HCEC 1CT (cell line): ENCODE measurements at places on chromosomes 16 and 17.
A peak's percentile ranks its signal among the peaks of the same experiment; 100 is the strongest.

- no peak for DNase-seq
Observed at GRCh38 chr16:56048425-56049105, 142.7 kb upstream of the GNAO1 start.

DNA sequence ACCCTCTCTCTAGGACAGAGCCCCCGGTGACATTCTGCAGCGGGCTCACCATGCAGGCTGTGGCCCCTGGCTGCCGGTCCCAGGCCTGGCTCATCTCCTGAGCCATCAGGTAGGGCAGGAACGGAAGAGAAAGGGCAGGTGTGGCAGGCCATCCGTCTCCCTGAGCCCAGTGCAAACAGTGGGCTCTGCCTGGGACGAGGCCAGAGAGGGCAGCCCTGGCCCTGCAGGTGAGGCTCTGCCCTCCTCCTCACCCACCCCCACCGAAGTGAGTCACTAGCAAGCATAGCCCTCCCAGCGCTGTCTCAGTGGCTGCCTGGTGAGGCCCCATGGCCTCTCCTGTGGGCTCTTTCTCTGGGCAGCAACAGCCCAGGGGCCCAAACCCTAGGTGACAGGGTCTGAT lies 14.5 kb downstream of the OTOP3 start:
- no peak for DNase-seq

DNA sequence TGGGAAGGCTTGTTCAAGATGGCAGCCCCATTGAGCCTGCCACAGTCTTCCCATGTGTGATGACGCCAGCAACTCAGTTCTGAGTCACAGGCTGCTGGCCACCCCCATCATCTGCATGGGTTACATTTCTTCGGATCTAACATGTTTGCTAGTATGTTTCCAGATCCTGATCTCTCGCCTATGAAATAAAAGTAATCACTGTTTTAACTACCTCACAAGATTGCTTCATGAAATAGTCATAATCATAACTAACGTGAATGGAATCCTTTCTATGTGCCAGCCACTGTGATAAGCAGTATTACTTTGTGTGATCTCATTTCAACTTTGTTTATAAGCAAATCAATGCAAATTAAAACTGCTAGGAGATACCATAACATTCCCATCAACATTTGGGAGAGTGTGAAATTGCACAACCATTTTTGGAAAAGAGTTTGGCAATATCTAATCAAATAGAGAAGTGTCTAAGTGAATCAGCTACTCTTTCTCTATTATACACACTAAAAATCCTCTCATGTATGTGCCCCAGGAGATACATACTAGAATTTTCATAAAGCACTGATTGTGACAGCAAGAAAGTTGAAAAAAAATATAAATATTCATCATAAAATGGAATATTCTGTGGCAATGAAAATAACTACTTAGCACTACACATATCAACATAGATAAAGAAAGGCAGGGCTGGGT lies 300.2 kb upstream of the IRX5 start:
- DNase-seq, result no peak

DNA sequence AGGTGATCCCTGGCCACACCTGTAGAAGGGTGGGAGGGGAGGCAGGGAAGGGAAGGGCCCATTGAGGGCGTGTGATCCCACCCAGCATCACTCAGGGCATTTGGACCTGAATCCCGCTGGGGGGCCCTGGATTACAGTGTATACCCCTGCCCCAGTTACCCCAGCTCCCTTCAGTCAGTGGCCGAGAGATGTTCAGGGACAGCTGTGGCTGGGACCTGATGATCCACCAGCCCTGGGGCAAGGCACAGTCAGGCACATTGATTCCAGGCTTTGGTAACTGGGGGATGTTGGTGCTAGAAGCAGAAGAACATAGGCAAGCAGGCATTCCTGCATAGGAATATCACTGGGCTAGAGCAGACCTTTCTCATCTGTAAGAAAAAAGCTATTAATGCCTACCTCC lies 170.3 kb downstream of the FOXL1 start:
- DNase-seq, result no peak

- no peak for DNase-seq
Observed at GRCh38 chr16:56974549-56975300, 13.0 kb downstream of the CETP start.

GRCh38 chr16:2429771-2430663 lies 770 bp downstream of the CCNF start:
- peak; percentile 17 for DNase-seq

GRCh38 chr16:84502581-84502980 lies 1.9 kb downstream of the MEAK7 start:
- peak; percentile 24 for DNase-seq

- DNase-seq, result no peak
Observed at GRCh38 chr16:78505544-78506366, 406.3 kb downstream of the WWOX start.

DNA sequence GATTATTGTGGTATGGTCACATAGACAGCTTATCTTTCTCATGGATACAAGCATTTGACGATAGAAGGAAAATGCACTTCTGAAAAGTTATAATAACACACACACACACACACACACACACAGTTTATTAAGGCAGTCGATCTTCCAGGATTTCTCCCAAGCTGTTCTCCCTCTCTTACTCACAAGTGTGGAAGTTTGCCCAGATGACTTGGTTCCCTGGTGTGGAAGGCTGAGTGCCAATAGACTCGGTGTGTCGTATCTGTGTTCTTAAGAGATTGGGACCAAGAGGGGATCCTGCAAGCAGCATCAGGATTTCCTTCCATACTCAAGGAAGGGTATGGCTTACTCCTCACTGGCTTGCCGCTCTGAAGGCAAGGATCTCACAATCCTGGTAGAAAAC lies 279.6 kb downstream of the HS3ST3B1 start:
- no peak for DNase-seq

DNA sequence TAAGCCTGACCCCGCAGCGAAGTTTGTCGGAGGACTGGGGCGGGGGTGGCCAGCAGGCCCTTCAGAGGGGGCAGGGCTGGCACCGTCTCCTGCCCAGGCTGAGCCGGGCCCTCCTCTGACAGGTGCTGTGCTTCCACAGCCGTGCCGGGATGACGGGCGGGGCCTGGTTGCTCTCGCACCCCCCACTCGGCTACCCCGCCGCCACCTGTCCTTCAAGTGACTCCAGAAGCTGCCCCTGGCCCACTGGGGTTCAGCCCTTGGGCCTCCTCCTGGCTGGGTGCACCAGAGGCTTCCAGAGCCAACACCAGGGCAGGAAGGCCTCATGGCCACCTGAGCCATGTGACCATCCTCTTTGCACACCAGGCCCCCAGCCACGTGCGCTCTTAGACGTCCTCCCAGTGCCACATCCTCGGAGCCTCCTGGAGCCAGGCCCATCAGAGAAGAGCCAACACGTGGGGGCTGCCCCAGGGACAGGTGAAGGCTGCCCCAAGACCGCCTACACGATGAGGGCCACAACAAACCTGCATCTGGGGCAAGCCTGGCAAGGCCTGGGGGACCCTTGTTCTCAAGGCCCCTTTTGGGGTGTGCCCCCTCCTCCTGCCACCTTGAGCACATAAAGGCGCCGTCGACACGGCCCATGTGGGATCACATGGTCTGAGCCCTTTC lies 7.2 kb downstream of the PDIA2 start:
- no peak for DNase-seq

DNA sequence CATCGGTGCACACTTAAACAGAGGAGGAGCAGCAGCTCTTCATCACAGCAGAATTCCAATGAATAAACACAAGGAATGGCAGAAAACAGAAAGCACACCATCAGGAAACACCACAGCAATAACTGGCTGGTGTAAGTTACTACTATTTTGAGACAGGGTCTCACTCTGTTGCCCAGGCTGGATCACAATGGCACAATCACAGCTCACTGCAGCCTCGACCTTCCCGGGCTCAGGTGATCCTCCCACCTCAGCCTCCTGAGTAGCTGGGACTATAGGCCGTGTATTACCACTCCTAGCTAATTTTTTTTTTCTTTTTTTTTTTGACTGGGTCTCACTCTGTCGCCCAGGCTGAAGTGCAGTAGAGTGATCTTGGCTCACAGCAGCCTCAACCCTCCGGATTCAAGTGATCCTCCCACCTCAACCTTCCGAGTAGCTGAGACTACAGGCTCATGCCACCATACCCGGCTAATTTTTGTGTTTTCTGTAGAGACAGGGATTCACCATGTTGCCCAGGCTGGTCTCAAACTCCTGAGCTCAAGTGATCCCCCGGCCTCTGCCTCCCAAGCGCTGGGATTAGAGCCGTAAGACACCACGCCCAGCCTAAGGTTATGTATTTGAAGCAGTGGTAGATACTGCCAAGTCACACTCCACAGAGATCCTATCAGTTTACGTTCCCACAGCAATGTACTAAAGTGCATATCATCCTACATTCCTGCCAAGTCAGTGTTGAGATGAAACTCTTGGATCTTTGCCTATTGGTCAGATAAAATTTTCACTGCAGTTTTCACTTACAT lies 20.7 kb downstream of the TRAP1 start:
- DNase-seq, result peak; percentile 74

DNA sequence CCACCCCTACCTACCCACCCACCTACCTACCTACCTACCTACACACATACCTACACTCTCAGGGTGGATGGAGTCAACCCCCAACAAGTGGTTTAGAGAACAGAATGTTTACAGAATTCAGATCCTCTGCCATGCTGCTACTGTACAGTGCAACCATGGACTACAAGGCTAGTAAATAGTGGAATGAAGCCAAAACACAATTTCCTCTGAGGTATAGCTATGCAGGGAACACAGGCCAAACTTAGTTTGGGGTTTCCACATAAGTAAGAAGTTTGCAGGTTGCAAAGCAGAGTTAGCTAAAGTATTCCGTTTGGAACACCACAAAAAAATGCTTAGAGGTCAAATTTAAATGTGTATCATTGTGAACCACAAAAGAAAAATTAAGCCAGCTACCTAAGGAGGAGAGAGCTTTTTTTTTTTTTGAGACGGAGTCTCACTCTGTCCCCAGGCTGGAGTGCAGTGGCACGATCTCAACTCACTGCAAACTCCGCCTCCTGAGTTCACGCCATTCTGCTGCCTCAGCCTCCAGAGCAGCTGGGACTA lies 2.7 kb upstream of the AP1G1 start:
- no peak for DNase-seq

DNA sequence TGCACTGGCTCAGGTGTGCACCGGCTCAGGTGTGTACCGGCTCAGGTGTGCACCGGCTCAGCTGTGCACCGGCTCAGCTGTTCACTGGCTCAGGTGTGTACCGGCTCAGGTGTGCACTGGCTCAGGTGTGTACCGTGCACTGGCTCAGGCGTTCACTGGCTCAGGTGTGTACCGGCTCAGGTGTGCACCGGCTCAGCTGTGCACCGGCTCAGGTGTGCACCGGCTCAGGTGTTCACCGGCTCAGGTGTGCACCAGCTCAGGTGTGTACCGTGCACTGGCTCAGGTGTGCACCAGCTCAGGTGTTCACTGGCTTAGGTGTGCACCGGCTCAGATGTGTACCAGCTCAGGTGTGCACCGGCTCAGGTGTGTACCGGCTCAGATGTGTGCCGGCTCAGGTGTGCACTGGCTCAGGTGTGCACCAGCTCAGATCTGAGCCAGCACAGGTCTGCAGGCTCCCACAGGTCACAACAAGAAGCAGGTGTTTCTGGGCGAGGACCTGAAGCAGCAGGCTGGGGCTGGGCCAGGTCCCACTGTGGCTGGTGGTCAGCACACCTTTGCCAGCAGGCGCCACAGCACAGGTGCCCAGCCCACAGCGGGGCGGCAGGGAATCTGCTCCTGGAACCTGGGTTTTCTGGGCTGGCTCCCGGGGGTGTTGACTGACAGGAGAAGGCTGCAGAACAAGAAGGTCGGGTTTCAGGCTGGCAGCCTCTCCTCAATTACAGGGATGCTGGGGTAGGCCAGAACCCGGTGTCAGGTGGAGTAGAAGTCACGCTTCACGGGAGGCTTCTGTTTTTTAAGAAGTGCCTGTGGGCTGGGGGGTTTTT lies 17.2 kb downstream of the METRNL start:
- DNase-seq, result no peak

GRCh38 chr17:77129568-77130301 lies 11.0 kb upstream of the SEC14L1 start:
- DNase-seq, result no peak

GRCh38 chr16:27222249-27223225 lies 19.2 kb downstream of the KDM8 start:
- DNase-seq, result no peak

DNA sequence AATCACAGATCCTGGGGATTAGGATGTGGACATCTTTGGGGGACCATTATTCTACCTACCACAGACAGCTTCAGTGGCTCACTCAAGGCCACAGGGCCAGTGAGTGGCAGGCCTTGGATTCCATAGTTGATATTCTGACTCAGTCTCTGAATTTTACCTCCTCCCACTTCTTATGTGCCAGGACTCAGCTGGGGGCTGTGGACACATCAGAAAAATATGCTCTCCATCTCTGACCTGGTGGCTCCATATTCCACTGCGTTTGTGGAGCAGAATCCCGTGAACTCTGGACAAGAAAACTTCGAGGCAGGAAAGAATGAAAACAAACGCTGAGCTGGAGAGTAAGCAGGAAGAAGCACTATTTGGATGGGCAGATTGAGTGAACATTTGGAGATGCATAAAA lies 301.8 kb upstream of the MAF start:
- no peak for DNase-seq

- DNase-seq, result no peak
Observed at GRCh38 chr16:12147681-12148080, 171.1 kb downstream of the SNX29 start.

GRCh38 chr17:58308173-58308984 lies 20.2 kb downstream of the TSPOAP1 start:
- DNase-seq, result no peak

DNA sequence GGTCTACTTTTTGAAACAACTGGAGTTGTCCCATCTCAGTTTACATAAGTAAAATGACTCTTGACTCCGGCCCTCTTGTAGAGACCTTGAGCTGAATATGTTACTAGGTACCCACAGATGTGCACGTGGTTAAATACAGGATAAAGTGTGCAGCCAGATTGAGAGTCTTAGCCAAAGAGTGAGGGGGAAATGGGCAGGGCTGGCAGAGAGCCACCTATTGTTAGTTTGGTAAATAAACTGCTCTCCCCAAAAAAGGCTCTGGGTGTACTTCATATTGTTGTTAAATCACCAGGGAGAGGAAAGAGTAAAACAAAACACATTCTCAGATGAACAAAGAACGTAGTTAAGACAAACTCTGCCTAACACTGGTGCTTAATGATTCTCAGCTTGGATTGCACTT lies 20.3 kb downstream of the G6PC1 start:
- DNase-seq, result no peak

DNA sequence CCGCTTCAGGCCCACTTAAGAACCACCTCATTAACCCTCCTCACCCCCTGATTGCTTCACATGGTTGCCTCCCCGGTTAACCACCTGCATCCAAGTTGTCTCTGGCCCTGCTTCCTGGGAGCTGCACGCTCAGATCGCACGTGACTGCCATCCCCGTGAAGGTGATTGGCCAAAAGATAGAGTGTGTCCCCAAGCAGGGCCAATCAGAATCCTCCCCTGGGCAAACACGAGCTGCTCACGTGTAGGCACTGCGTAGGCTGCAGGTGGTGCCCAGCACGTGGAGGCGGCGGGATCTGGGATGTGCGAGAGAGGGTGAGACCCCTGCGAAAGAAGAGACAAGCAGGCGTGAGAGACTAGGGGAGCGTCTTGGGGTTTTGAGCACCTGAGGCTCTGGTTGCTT lies 111.8 kb upstream of the CRHR1 start:
- DNase-seq, result no peak

GRCh38 chr17:58249270-58250133 lies 11.1 kb downstream of the LPO start:
- DNase-seq, result peak; percentile 25

- DNase-seq, result peak; percentile 25
Observed at GRCh38 chr16:75264457-75264998, 13.1 kb upstream of the BCAR1 start.

- DNase-seq, result no peak
Observed at GRCh38 chr16:79869304-79870015, 268.9 kb upstream of the MAF start.
